ENCODE measurements at places on chromosomes 13 and 19.

DNA sequence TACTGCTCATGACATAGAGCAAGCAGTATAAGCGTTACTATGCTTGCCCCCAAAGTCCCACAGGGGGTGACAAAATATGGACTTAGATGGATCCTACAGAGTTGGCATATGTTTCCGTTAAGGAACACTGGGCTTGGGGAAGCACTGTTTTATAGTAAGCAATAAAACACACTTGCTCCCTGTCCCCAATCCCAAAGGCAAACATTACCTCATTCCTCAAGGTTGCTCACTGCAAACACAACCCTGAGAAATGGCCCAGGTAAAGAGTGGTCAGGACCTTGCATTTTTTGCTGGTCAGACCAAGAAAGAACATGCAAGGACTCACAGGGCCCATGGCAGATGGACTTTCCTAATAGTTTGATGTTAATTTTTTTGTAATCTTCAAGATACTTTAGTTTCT lies 32.3 kb downstream of the UGGT2 start:
- no peak for DNase-seq

DNA sequence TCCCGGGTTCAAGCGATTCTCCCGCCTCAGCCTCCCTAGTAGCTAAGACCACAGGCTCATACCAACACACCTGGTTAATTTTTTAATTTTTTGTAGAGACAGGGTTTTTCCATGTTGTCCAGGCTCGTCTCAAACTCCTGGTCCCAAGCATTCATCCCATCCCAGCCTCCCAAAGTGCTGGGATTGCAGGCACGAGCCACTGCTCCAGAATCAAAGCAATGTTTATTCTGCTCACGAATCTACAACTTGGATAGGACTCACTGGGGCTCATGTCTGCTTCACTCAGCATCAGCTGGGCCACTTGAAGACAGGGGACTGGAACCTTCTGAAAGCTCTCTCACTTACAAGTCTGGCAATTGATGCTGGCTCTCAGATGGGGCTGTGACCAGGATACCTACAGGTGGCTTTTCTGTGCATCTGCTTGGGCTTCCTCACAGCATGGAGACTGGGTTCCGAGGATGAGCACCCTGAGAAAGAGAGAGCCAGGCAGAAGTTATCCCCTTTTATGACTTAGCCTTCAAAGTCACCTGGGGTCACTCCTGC lies 8.2 kb upstream of the ZNF792 start:
- DNase-seq = no peak

DNA sequence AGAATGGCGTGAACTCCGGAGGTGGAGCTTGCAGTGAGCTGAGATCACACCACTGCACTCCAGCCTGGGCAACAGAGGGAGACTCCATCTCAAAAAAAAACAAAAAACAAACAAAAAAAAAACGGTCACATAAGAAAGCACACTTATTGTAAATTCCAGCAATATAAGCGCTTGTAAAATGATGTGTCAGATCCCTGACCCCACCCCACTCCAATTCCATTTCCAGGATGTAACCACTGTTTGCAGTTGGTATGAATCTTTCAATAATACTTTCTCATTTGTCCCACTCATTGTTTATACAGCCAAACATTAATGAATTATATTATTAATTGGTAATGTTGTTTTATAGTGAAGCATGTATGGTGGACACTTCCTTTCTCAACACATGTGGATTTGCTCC lies 15.9 kb upstream of the CEACAM1 start:
- no peak for DNase-seq

DNA sequence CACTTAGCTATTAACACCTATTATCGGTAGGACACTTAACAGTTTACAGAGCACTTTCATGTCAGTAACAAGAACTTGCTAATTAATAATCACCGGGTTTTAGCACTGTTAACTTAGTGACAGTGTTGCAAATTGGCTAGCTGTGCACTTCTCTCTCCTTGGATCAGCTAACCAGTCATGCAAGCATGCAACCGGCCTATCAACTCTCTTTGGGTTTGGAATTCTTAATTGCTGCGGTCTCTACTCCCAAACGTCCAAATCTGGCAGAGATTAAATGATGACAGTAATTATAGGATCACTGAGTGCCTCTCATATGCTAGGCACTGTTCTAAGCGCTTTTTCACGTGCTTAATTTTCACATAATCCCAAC lies 1.2 kb downstream of the EPS15L1 start:
- DNase-seq = no peak

DNA sequence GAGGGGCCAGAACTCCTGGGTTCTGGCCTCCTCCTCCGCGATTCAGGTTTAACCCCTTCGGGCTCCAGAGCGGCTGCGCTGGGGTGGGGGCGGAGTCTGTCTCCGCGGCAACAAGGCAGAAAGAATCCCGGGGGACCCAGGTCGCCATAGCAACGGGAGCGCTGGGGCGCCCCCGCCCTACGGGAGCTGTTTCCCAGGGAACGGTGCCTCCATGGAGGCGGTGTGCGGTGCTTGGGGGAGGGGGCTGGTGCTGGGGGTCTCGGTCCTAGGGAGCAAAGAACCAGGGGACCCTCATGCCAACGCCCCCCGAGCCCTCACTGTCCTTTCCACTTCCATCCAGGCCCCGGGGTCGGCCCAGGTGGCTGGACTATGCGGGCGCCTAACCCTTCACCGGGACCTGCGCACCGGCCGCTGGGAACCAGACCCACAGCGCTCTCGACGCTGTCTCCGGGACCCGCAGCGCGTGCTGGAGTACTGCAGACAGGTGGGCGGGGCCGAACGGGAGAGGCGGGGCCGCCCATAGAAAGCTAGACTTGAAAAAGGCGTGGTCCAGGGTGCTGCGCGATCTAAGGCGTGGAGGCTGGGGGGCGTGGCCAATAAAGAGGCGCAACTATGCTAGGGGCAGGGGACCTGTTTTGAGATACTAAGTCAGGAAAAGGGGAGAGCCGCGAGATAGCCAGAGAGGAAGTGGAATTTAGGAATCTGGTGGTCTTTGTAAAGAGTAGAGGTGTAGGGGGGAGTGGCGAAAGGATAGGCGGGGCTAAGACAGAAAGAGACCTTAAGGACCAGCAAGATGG lies 1.2 kb downstream of the APLP1 start:
- peak; percentile 92 for DNase-seq

GRCh38 chr13:95722241-95722640 lies 45.3 kb downstream of the DNAJC3 start:
- no peak for DNase-seq

DNA sequence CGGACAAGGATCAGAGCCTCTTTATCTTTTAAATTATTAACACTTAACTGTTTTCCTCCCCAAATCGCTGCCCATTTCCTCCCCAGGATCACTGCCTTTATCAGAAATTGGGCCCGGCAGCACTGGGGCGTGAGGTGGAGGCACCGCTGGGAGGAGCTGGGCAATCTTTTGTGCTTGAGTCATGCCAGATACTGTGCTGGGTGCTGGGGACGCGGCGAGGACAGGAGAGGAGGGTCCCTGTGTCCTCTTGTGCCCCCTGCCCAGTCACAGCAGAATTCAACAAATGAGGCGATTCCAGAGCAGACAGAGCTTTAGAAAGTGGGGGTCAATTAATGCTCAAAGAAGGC lies 347.8 kb downstream of the ZNF536 start:
- no peak for DNase-seq

DNA sequence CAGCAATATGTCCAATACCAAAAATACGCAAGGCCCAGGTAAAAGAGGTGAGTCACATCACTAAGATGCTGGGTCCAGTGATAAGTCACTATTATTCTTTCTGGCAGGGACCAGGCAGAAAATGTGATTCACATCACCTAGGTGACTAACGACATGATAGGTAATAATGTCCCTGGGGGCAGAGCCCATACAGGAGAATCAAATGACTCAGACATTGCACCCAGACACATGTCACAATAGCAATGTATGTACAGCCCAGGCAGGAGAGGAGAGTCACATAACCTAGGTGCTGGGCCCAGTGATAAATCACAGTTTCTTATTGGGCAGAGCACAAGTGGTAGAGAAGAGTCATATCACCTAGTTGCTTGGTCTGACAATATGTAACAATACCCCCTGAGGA lies 28.9 kb upstream of the ZNF729 start:
- DNase-seq = no peak

DNA sequence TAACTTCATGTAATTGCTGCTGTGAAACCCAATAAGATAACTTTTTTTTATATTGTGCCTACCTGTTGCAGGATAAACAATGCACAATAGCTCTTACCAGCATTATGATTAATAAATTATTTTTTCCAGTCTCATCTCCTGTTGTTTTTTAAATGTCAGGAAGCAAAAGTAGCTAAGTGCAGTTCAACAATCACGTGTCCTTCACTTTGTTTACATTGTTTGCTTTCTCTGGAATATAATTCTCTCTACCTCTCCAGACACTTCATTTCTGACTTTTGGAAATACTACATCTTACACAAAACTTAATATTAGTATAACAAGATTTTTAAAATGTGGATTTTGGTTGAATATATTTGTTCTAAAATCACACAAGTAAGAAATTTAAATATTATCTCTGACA lies 1359.4 kb downstream of the SLITRK1 start:
- DNase-seq = no peak

DNA sequence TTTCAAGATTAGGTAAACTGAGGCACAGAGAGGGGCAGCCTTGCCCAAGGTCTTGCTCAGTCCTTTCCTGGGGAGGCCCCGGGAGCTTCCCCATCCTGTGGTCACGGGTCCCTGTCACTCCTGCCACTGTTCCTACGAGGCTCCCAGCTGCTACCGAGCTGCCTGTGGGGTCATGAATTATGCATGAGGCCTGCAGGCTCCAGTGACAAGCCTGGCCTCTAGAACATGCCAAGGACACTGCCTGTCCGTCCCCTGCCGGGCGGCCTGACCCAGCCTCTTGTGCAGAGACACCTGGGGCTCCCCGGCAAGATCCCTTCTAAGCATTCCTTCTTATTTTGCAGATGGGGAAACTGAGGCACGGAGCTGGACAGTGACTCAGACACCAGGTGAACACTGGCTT lies 2.7 kb downstream of the FCHO1 start:
- DNase-seq = no peak

DNA sequence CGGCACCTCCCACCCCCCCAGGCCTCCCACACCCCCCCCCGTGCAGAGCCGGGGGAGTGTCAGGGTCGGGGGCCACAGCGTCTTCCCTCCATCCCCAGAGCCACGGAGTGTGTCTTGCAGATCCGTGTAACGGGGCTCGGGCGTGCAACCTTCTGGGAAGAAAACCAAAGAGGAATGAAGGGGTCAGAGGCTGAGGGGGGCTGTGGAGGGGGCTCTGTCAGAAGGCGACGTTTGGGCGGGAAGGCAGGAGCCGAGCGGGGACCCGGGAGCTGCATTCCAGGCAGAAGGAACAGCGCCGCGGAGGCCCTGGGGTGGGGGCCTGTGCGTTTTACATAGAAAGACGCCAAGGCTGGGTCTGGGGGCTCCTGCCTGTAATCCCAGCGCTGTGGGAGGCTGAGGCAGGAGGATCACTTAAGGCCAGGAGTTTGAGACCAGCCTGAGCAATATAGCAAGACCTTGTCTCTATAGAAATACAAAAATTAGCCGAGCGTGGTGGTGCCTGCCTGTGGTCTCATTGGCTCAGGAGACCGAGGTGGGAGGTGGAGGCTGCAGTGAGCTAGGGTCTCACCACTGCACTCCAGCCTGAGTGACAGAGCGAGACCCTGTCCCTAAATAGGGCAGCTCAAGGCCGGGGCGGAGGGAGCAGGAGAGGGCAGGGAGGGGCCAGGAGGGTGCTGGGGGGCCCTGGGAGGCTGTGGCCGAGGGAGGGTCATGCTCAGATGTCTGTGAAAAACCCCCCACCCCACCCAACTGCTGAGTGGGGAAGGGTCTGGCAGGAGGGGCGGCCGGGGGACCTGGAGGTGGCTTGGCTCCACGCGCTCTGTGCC lies 27.8 kb downstream of the ARID3A start:
- no peak for DNase-seq

GRCh38 chr19:54916822-54917221 lies 10.9 kb downstream of the NCR1 start:
- DNase-seq = peak; percentile 7

DNA sequence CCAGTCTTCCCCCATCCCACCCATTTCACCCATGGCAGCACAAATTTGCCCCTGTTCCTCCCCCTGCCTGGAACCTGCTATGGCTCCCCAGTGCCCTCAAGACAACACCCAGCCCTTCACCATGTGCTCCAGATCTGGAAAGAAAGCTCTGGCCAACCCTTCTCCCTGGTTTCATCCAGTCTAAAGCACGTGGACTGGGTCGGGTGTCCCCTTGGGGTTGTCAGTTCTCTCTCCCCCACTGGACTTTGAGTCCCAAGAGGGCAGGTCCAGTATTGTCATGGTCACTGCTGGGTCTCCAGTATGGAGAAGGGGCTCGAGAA lies 19.6 kb upstream of the PNMA8B start:
- no peak for DNase-seq

GRCh38 chr19:46713781-46714443 lies 3.0 kb downstream of the PRKD2 start:
- DNase-seq = peak; percentile 74

GRCh38 chr13:60969656-60970055 lies 446.0 kb downstream of the PCDH20 start:
- DNase-seq = no peak

DNA sequence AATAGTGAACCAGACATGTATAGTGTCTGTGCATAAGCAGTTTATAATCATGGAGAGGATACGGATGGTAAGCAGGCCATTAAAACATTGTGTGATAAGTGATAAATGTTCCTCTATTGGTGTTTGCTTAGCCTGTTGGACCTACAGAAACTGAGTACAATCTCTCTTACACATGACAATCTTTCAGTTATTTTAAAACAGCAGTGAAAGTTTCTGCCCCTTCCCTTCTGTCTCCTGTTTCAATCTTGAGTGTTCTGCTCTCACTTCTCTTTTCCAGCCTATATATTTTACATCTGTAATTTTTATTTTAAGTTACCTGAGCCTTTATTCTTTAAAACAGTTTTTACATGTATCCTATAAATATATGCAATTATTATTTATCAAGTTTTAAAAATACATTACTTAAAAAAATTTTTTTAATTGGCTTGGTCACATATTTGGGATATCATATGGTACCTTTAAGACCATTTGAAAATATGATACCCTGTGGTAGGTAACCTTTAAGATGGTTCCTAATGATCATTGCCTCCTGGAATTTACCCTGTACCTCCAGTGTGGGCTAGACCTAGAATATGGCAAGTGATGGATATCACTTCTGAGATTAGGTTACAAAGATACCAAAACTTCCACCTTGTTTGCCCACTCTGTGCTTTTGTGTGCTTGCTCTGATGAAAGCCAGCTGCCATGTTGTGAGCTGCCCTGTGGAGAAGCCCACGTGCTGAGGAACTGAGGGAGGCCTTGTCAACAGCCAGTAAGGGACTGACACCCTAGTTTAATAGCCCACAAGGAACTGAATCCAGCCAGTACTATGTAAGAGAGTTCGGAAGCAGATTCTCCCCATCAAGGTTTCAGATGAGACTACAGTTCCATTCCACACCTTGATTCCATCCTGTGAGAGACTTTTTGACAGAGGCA lies 99.3 kb downstream of the DHRS12 start:
- DNase-seq = no peak

- DNase-seq = no peak
These were observed 897 bp upstream of the DMKN start for GRCh38 chr19:35514282-35514809.

DNA sequence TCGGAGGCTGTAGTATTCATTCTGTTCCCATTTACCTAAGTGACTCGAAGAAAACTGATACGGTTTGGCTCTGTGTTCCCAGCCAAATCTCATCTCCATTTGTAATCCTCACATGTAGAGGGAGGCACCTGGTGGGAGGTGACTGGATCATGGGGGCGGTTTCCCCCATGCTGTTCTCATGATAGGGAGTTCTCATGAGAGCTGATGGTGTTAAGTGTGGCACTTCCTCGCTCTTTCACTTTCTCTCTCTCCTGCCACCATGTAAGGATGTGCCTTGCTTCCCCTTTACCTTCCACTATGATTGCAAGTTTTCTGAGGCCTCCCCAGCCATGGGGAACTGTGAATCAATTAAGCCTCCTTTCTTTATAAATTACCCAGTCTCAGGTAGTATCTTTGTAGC lies 23.5 kb downstream of the SLAIN1 start:
- DNase-seq = no peak
